ENCODE measurements at places on chromosomes 6 and 20. TPM values are rescaled to one million over a fixed set of nuclear protein-coding genes. Genes with fewer than 3 reads are reported as not detected.
A peak's percentile ranks its signal among the peaks of the same experiment; 100 is the strongest.

Gene ARMH2
- polyA plus RNA-seq: not detected

Gene GNAS-AS1
- polyA plus RNA-seq: 0.42 TPM

DNA sequence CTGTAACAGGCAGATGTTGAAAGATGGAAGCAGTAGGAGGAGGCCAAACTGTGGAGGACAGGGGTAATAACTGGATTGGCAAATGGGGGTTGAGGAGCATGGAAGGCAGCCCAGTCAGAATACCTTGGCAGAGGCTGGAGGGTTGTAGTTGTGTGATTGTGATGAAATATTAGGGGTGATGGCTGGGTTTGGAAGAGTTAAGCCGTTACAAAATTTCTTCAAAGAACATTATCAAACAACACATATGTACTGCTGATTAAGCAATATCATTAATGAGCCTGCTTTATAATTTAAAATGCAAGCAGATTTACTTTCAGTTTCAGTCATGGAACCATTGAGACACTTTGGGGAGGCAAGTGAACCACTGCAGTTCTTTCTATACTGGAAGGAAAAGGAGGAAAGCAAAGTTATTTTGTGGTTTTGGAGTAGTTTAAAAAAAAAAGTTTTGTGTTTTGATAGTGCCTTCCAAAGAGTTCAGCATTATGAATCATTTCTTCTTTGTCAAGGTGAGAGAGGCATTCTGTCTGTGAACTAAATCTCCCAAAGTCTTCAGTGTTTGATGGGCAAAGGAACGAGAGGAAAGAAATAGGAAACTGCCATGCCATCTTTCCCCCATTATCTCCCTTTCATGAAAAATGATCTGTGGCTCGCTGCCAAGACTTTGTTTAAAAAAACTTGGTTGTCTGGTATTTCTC, 20.7 kb downstream of the FOXO3 start:
- no peak for DNase-seq

Gene OVOL2
- polyA plus RNA-seq: not detected

GRCh38 chr6:160146454-160147145, 25.0 kb downstream of the SLC22A1 start:
- DNase-seq: no peak

Gene TMEM200A
- 9.2 TPM for polyA plus RNA-seq

GRCh38 chr6:73558624-73559398, 38.0 kb upstream of the EEF1A1 start:
- no peak for DNase-seq

DNA sequence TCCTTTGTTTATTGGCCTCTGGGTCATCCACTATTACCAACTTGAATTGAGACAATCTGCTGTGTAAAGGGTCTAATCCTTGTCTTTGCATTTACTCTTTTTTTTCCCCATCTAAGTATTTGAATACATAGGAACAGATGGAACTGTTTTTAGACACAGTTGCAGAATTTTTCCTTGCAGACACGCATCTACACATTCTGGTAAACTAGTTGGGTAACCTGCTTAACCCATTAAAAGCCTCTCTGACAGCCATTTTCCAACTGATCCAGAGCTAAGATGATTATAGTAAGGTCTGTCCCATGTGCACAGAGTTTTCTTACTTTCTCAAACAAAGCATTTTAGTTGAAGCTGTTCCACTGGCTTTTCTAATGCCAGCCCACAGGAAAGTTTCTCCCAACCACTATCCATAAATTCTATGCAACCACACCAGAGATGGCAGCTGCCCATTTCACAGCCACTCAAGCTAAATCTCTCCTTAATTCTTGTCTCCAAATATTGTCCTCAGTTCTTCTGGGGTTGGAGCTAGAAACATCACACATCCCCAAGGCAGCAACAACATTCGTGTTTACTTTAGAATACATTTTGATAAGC, 492.1 kb downstream of the MAFB start:
- DNase-seq: no peak

- no peak for DNase-seq
Observed at GRCh38 chr20:33337531-33338165, 54.6 kb downstream of the BPIFB1 start.

Gene GPR63
- polyA plus RNA-seq: 0.38 TPM

- DNase-seq: no peak
Observed at GRCh38 chr6:20582586-20583443, 48.6 kb downstream of the CDKAL1 start.

DNA sequence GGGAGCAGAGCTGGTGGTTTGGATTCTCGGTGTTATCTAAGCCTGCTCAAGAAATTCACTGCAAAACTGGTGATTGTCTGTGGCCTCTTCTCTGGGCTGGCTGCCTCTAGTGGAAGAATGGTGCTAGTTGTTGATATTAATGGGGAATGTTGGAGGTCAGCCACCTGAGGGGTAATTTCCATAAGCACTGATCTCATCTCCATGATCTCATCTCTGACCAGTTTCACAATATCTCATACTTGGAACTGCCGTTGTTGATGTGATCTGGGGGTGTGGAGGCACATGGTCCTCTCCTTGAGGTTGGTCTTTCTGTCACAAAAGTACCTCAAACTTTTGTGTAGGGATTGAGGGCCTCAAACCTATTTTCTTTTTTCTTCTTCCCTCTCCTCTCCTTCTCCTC, 102.6 kb downstream of the CD109 start:
- peak; percentile 85 for DNase-seq

DNA sequence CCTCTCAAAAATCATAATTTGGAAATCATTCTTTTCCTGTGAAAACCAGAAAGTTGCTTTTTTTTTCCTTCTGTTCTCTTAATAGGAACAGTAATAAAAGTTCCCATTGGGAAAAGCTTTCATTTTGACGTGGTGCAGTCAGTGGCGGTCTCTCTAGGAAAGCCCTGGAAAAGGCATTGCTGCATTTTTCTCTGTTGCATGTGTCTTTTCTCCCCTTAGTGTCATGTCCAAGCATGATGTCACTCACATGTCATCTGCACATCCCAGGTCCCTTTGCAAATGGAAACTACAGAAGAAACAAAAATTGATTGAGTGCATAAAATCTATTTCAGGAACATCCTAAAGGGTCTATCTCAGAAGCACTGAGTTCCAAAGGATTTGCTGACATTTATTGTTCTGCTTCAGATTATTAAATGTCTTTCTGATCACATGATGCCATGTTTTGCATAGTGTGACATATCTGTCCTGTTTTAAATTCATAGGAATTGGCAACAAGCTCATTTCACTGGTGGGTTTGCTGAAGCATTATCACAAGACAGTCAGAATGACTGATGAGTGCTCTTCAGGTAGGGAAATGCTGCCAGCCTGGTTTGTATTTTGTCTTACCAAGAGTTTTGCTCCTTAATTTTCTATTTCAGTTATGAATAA, 208.7 kb downstream of the SOX4 start:
- DNase-seq: no peak

Gene SLC22A3
- polyA plus RNA-seq: not detected

Gene WFDC2
- polyA plus RNA-seq: not detected

DNA sequence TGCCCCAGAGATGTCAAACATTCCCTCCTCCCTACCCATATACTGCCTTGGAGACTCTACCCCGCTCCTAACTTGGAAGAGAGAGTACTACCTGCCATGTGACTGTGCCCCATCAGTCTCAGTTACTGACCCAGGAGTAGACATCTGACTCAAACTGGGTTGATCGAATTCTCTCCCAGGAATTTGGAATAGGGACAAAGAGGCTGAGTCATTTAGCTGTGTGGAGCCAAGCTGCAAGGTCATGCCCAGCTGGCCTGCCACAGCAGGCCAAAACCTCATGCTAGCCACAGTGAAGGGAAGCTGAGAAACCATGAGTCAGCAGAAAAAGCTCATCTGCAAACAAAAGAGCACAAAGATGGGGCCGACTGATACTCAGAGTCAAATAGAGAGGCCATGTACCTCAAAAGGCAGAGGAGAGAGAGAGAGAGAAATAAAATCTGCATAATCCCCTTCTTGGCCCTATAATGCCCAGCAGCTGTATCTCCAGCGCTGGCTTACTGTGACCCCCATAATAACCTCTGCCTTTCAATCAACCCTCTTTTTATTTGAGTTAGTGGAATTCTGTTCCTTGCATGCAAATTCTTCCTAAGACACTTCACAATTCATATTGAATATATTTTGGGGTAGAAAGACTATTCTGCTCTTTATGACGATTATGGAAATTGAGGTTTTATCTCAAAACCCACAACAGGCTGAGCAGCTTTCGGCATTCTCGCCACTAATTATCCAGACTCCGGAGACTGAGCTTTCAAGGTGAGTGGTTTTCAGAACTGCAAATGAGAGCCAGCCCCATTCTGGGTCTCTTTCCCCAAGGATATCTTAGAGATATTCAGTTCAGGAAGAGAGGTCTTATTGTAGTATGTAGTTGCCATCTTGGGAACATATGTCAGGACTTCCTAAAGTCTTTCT, 21.4 kb upstream of the AKIRIN2 start:
- peak; percentile 79 for DNase-seq

DNA sequence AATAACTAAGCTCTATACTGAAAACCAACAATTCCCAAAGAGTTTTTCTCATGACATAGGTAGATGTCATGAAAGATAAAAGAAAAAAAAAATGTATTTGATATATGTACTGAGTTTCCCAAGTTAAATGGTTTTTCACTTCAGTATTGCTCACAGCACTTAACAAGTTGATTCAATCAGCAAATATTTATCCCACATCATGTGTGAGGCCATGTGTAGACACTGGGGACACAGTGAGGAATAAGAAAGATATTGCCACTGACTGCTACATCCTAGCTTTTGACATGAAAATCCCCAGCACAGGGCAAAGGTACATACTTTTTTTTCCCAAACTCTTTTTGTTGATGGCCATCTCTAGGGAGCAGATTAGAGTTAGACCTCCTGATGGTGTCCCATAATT, 25.3 kb downstream of the SPTLC3 start:
- no peak for DNase-seq

Gene SPATS1
- polyA plus RNA-seq: not detected

DNA sequence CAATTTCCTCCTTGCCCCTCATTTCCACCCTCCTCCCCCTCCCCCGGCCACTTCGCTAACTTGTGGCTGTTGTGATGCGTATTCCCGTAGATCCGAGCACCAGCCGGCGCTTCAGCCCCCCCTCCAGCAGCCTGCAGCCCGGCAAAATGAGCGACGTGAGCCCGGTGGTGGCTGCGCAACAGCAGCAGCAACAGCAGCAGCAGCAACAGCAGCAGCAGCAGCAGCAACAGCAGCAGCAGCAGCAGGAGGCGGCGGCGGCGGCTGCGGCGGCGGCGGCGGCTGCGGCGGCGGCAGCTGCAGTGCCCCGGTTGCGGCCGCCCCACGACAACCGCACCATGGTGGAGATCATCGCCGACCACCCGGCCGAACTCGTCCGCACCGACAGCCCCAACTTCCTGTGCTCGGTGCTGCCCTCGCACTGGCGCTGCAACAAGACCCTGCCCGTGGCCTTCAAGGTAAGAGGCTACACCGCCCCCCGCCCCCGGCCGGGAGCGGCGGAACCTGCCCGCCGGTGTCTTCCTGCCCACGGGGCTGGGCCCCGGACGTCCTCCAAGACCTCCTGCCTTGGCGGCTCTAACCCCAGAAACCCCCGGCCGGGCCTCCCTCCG, 44.9 kb upstream of the SUPT3H start:
- no peak for DNase-seq

Gene PRSS16
- polyA plus RNA-seq: 0.21 TPM

Gene ZSCAN23
- 2.3 TPM for polyA plus RNA-seq

DNA sequence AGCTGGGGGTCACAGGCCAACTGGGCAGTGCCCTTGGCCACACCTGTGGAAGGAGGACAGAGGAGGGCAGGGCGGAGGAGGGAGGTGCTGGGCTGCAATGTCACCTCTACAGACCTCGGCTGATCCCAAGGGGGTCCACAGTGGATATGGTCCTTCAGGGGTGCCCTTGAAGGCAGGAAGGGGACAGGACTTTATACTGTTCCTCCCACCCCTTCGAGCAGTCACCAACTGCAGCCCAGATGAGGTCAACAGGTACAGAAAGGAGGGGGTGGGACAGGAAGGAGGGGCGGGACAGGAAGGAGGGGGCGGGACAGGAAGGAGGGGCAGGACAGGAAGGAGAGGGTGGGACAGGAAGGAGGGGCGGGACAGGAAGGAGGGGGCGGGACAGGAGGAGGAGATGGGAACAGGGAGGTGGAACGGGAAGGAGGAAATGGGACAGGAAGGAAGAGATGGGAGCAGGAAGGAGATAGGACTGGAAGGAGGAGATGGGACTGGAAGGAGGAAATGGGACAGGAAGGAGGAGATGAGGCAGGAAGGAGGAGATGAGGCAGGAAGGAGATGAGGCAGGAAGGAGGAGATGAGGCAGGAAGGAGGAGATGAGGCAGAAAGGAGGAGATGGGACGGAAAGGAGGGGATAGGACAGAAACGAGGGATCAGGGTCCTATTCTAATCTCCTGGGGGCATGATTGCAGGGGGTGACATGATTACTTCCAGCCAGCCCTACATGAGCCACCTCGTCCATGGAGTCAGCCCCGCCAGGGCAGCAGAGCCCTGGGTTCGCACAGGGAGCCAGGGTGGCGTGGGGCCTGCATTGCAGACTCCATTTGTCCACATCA, 19.4 kb upstream of the MRGBP start:
- DNase-seq: no peak

DNA sequence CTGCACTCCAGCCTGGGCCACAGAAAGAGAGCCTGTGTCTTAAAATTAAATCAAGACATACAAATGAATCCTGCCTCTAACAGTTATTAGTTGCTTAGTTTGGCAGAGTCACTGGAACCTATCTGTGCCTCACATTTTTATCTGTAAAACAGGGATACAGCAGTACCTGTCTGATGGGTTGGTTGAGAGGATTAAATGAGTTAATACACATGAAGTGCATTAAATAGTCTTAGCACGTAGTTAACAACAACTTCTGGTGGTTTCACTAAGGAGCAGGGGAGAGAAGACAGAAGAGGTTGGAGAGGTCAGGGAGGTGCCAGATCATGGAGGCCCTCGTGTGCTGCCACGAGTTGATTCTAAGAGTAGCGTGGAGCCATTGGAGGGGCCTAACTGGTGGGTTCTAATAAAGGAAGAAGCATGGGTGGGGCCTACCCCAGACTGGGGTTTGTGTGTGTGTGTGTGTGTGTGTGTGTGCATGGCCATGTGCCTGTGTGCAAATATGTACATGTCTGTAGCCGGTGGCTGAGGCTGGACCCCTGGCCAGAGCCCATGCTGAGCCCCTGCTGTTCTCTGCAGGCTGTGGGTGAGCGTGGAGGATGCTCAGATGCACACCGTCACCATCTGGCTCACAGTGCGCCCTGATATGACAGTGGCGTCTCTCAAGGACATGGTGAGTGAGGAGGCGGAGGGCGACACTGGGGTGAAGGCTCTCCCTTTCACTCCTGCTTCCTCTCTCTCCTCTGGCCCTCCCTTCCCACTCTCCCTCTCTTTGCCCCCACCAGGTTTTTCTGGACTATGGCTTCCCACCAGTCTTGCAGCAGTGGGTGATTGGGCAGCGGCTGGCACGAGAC, 9.1 kb downstream of the RBCK1 start:
- DNase-seq: no peak

DNA sequence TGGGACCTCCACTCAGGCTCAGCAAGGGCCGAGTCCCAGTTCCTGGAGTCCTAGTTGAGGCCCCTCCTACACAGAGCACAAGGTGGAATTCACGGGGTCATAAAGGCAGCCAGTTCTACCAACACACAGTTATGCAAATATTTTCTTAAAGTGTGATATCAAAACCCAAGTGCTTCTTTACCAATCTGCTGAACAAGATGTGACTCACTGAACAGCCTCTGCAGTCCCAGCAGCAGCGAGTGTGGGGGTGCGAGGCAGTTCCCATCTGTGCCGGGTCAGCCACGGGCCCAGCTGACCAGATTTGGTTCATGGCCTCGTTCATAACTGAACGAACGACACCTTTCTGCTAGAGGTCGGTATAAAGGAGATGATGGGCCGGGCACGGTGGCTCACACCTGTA, 4.5 kb upstream of the TCEA2 start:
- DNase-seq: no peak

Measured in BJ (cell line).